ENCODE measurements at places on chromosomes 1 and 21.

- no peak for DNase-seq
Observed at GRCh38 chr1:2630498-2631135, 2.2 kb downstream of the MMEL1 start.

GRCh38 chr1:180586671-180587155 is 27.9 kb downstream of the OVAAL start:
- peak; percentile 48 for DNase-seq

- DNase-seq = no peak
Observed at GRCh38 chr1:180568184-180568583, 9.4 kb downstream of the OVAAL start.

DNA sequence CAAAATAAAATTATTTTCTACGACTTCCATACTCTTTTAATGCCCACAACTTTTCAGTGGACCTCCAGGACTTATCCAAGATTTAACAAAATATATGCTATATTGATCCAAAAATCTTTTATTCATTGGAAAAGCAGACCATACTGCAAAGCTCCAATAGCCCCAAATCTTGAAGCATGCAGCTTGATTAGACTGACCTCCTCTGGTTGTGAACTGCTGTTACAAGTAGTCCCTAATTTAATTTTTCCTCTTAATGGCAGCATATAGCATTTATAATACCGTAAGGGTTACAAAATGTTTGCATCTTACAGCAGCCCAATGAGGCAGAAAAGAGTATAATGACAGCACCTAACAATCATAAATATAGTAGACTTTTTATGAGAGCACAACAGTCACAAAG is 49.8 kb downstream of the TPR start:
- no peak for DNase-seq

GRCh38 chr1:90704817-90705216 is 12.3 kb downstream of the BARHL2 start:
- DNase-seq = no peak

GRCh38 chr1:240794046-240794843 is 182.3 kb upstream of the GREM2 start:
- no peak for DNase-seq

GRCh38 chr1:166822385-166822784 is 16.9 kb upstream of the POGK start:
- no peak for DNase-seq

- no peak for DNase-seq
Observed at GRCh38 chr1:67696708-67697107, 11.7 kb downstream of the GADD45A start.

DNA sequence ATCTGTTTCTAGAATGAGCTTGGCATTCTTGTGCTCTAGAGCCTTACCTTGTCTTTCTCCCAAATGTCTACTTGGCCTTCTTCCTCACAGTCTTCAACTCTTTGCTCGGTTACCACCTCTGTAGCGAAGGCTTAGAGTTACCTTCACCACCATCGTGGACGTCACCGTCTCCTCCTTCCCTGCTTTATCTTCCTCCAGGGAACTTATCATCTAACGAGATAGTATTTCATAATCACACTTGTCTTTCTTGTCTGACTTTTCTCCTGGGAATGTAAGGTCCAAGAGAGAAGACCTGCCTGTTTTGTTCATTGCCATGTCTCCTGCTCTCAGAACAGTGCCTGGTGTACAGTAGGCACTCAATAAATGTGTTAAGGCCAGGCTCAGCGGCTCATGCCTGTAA is 115.6 kb downstream of the GREM2 start:
- DNase-seq = no peak

DNA sequence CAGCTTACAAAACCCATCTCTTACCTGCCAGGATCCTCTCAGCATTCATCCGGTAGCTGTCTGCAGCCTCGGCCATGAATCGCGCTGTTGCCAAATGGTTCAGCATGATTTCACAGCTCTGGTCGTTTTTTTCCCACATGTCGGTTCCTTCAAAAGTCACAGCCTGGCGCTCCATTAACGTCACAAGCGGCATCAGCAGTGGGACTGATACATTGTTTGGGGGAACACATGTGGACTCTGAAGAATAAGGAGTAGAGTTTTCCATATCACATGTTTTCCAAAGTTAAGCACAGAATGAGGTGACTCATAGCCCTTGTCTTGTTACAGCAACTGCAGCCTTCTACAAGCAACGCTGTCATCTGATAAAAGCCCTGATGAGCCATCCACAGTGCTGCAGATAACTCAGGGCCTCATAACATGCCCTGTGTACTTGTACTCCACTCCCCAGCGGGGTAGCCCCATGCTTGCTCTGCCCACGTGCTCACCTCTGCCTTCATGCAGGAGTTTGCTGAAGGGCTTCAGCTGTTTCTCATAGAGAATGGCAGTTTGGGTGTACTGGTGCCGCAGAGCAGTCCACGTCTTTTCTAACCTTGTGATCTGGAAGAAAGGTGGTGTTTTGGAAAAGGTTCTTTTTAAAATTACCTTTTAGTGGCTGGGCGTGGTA is 114.2 kb downstream of the BCAR3 start:
- DNase-seq = peak; percentile 80

GRCh38 chr1:110476028-110476765 is 25.2 kb downstream of the PROK1 start:
- no peak for DNase-seq

- no peak for DNase-seq
Observed at GRCh38 chr1:167499664-167500101, 18.6 kb downstream of the CD247 start.

- no peak for DNase-seq
Observed at GRCh38 chr1:112817555-112818373, 102.6 kb upstream of the PPM1J start.

GRCh38 chr1:115677565-115677964 is 35.8 kb downstream of the VANGL1 start:
- DNase-seq = no peak

DNA sequence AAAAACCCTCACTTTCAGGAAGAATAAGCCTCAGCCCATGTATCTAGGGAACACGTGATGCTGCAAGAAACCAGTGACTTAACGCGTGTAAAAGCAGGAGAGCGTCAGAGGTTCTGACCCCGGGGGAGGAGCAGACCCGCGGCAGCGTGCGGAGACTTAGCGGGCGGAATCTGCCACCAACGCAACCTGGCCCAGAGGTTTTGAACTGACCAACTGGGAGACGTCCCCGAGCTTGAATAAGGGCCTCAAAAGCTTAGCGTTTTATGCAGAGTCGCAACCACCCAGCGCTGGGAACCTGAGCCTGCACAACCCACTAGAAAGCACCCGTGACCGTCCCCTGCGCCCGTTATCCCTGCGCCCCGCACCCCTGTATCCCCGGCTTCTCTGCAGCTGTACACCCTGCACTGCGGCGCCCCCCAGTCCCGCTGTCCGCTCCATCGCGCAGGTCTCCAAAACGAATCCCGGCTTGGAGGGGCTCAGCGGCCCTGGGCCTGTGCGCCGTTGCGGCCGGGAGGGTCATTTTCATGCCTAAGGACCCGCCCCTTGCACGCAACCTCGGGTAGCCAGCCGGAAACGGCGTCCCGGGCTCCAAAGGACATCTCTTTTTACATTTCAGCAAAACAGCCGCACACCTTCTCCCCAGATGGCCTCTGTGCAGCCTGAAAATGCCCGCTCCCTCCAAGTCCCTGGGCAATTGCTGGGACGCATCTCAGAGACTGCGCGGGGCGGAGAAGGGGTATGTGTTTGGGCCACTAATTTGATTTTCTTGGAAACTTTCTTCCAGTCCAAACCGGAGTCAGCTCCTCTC is 29.4 kb upstream of the TRIM17 start:
- DNase-seq = no peak

DNA sequence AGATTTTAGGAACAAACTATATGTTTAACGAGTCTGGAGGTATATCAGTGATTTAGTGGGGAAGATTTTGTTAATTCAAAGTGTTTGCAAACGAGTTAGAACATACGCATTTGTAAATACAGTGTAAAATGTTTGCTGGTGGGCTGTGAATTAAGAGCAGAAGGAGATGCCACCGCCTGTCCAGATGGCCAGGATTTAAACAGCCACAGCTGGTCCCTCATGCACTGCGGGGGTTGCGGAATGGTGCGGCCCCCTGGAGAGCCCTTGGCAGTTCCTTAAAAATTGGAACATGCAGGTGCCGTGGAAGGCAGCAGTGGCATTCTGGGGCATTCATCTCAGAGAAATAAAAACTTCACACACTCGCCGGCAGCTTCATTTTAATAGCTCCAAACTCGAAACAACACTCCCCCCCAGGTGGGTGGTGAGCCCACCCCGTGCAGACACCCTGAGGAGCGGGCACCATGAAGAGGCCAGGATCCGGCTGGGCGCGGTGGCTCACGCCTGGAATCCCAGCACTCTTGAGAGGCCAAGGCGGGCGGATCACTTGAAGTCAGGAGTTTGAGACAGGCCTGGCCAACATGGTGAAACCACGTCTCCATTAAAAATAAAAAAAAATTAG is 3.5 kb upstream of the C1orf159 start:
- no peak for DNase-seq

- no peak for DNase-seq
Observed at GRCh38 chr1:233323718-233324117, 3.8 kb upstream of the MAP3K21 start.

DNA sequence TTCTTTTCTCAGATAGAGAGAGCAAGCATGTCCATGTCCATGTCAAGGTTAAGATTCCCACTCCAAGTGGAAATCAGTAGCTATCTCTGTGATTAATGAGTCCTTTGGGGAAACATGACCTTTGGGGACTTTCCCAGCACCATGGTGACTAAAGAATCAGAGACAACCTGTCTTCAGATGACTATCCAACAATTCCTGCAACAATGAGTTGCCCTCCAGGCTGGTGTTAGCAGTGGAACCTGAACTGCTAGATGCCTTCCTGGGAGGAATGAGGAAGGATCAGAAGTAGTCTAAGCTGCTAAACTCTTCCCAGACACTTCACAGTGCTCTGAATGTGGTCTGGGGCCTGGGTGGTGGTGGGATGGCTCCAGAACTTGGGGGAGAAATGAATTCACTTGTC is 6.5 kb downstream of the S100A9 start:
- no peak for DNase-seq

- no peak for DNase-seq
Observed at GRCh38 chr1:115837740-115838421, 3.0 kb downstream of the NHLH2 start.

GRCh38 chr1:159940006-159940620 is 5.3 kb downstream of the IGSF9 start:
- DNase-seq = no peak

DNA sequence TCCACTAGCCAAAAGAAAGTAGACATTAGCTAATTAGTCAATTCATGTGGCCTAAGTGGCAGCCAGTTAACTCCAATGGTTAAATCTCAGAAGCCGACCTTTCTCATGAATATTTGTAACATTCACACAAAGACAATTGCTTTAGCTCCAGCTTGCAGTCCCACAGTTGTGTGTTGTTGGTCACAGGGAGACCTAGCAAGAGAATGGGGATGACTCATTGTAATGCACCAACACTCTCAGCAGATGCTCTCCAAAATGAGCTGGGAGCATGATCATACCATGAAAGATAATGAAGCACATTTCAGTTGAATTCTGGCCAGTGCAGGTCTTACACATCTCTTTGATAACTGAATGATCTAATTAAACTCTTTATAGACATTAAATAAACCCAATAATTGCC is 160.4 kb downstream of the HLX start:
- no peak for DNase-seq

DNA sequence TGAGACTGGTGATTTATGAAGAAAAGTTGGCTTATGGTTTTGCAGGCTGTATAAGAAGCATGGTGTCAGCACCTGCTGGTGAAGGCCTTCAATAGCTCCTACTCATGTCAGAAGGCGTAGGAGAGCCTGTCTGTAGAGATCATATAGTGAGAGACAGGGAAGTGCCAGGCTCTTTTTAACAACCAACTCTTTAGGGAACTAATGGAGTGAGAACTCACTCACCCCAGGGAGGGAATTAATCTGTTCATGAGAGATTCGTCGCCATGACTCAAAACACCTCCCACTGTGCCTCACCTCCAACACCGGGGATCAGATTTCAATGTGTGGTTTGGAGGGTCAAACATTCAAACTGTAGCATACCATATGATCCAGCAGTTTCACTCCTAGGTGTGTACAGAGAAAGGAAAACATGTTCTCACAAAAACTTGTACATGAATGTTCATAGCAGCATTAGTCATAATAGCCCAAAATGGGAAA is 72.6 kb downstream of the TTC3 start:
- DNase-seq = no peak

- DNase-seq = peak; percentile 36
Observed at GRCh38 chr1:150066838-150067183, 765 bp upstream of the VPS45 start.

DNA sequence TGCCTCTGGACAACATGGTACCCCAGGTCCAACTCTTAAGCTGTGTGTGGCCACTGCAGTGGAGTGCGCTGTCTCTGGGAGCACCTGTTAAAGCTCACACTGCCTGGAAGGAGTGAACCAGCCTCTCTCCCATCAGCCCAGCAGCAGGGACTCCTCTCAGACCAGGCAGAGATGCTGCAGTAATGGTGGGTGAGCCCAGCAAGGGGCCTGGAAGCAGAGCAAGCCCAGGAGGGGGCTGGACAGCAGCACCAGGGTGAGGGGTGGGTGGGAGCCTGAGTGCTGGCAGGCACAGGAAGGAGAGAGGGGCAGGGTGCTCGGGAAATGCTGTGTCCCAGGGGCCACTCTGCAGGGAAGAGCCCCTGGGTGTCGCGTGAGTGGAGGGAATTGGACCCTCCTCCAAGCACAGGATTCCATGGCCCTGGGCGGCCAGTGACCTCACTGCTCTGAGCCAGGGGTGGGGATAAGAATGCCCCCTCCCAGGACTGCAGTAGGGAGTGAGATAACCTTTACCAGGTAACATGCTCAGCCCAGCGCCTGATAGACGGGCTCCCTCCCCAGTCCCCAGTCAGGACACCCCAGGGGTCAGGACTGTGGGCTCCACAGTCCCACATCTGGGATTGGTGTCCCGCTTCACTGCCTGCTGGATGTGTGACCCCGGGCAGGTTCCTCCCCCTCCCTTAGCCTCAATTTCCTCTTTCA is 313.1 kb downstream of the MATN1 start:
- DNase-seq = no peak

DNA sequence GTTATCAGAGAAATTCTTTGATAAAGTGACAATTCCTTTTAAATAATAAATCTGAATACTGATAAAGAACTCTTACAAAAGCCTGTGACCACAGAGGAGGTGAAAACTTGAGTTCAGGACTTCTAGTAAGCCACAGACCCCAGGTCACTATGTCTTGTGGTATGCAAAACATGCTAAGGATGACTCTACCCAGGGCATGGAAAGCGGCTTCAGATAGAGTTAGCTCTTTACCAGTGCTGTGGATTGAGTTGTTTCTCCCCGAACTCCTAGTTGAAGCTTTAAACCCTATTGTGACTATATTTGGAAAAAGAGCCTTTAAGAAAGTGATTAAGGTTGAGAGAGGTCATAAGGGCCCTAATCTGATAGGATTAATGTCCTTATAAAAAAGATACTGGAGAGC is 42.3 kb downstream of the HLX start:
- DNase-seq = no peak

Data from amniotic stem cell (primary cell).